ENCODE measurements at places on chromosomes 6 and 20. TPM values are rescaled to one million over a fixed set of nuclear protein-coding genes. Genes with fewer than 3 reads are reported as not detected.

DNA sequence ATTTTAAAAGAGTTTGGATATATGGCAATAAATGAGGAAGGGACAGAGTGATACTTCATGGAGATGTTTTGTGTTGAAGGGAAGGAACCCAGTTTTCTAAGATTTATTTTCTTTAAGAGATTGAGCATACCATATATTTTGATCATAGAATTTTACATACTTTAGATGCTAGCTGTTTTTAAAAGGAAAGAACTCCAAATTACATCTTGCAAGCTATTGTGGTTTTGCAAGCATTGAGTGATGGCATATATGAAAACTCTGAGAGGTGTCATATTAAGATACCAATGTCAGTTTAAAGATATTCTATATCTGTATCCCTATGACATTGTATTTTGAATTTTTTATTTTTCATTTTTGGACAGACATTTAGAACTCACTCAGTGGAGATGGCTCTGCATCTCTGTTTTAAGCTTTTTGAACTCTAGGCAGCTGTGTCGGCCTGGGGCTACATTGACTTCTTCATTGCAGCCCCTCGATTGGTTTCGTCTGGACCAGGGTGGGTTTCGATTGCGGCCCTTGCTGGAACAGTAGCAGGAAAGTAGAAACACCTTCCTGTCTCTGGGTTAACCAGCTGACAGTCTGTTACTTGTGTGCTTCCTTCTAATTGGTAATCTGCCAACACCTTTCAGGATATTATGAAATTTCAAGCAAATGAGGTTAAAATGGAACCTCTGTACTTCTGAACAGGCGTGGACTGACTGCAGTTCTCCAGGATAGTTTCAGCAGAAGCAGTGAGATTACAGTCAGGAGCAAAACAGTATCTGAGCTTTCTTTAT lies 14.0 kb downstream of the IGF2R start:
- DNase-seq, result no peak

The BPIFB1 gene
- total RNA-seq, result not detected

The TBC1D7 gene
- 20.3 TPM for total RNA-seq

GRCh38 chr20:49909499-49910339 lies 5.6 kb downstream of the SPATA2 start:
- DNase-seq, result no peak

DNA sequence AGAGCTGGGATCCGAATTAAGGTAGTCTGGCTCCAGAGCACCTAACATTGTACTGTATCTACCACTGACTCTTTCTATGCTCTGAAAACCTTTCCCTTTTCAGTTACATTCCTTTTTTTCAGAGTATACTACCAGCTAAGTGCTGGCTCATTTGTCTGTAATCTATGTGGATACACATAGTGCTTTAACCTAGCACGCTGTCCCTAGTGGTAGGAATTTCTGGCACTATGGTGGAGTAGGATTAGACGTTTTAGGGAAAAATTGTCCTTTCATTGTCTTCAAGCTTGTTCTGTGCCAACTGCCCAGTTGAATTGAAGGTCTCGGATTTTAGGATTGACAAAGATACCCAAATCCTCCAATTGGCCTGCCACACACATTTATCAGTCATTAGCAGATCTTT lies 259.1 kb upstream of the FERMT1 start:
- DNase-seq, result no peak

DNA sequence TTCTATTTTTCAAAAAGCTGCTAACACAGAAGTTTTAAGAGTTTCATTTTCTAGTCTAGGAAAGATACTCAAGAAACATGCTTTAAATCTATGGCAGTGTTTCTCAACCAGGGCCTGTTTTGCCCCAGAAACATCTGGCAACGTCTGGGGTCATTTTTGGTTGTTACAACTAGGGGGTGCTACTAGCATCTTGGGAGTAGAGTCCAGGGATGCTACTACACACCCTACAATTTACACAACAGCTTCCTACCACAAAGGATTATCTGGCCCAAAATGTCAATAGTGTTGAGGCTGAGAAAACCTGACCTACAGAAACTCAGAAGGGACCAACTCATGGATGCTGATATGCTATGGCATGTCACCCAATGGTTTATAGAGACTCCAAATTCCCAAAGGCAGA lies 24.4 kb downstream of the SERAC1 start:
- DNase-seq, result no peak

The LRRC1 gene
- total RNA-seq, result 4.4 TPM

DNA sequence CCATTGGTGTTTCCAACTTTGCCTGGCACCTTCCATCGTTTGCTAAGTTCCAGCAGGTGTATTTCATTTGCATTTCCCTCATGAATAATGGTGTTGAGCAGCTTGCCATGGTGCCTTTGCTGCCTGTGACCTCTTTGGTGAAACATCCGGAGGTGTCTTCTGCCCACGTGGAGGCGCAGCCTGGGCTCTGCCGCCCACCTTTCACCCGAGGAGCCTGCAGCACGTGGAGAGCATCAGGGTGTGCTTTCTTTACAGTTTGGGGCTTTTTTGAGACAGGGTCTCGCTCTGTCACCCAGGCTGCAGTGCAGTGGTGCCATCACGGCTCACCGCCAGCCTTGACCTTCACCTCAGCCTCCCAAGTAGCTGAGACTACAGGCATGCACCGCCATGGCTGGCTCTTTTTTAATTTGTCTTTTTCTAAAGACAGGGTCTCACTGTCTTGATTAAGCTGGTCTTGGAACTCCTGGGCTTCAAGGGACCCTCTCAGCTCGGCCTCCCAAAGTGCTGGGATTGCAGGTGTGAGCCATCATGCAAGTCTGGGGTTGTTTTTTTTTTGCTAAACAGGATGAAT lies 3.0 kb upstream of the ADRM1 start:
- DNase-seq, result no peak
